ENCODE measurements at places on chromosomes 5 and 9.

- no peak for DNase-seq
These were observed 104.6 kb downstream of the PCSK5 start for GRCh38 chr9:75995066-75995465.

- no peak for DNase-seq
These were observed 16.4 kb downstream of the ATP6V0E1 start for GRCh38 chr5:172999974-173000373.

DNA sequence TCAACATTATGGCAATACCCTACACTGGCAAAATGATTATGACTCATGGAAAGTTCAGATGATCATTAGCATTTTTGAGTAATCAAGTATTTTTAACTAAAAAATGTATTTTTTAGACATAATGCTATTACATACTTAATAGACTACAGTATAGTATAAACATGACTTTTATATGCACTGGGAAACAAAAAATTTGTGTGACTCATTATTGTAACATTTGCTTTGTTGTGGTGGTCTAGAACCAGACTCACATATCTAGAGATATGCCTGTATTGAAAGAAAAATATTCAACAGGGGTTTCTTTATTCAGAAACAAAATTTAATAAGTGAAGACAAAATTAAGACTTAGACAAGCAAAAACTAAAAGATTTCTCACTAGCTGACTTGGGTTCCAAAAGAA lies 385.3 kb upstream of the RIOK2 start:
- no peak for DNase-seq

DNA sequence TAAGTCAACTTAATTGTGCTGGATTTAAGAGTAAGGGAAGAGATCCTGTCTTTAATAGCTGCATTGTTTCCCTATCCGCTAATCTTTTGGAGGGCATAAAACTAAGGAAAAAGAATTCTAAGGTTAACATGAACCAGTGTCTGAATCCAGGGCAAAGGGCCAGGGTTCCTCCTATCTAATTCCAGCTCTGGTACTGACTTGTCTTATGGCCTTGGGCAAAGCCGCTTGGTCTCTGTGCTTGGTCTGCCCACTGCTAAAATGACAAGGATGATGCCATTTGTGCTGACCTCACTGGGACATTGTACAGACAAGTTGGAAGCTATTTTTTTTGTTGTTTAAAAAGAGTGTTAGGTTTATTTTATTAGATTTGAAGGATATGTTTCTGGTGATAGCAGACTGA lies 334.7 kb upstream of the PIK3R1 start:
- no peak for DNase-seq

DNA sequence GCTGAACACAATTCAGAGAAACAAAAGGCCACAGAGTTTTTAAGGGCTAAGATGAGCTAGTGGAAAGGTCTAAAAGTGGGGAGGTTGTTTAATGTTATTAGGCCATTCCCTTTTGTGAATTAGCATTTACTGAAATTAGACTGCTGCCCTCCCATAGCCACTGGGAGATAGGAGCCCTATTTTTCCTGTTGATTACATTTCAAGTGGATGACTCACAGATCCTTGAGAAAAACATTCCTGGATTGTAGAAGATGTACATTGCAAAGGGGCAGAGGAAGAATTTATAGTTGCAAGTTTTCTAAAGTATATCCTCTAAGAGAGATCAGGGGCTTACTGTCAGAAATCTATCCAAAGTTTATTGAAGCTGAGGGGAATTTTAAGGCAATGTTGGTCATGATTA lies 367.1 kb upstream of the IZUMO3 start:
- DNase-seq, result no peak

DNA sequence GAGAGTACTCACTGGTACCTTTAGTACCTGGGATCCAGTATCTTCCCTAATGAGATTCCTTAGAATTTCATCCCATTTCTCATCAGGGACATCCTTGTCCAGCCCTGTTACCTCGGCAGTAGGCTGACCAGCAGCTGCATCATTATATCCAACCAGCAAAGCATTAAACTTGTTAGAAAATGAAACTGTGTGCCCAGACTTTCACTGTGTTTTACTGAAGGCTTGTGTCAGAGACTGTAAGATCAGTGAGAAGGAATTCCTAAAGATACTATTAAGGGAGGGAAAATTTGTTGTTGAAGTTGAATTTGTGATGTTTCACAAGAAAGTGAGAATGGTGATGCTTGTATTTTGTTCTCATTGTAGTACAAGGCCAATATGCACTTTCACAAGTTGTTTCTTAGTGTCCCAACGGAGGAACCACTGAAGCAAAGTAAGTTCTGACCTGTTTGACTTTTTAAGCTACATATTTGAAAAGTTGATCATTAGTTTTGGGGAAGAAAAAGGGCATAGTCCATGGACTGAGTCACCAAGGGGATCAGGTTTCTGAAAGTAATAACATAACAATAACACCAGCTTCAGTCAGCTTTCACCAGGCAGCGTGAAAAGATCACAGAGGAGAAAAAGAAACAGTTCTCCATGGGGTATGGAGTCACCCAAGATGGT lies 48.8 kb downstream of the GRAMD2B start:
- no peak for DNase-seq

DNA sequence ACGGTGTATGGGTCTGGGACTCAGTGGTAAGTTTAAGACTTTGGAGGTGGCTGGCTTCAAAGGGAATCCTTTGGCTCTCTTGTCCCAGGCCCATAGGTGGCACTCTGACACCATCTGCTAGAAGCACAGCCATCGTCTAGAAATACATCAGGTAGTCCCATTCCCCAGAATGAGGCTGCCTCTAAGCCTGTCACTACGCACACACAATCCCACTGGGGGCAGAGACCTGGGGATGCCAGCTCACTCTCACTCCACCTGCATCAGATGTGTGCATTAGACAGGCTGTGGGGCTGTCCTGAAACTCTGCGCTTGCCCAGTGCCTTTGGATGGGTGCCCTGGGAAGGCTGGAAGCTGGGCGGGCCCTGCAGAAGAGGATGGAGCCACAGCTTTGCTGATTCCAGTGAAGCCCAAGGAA lies 127.5 kb upstream of the PANK3 start:
- no peak for DNase-seq

DNA sequence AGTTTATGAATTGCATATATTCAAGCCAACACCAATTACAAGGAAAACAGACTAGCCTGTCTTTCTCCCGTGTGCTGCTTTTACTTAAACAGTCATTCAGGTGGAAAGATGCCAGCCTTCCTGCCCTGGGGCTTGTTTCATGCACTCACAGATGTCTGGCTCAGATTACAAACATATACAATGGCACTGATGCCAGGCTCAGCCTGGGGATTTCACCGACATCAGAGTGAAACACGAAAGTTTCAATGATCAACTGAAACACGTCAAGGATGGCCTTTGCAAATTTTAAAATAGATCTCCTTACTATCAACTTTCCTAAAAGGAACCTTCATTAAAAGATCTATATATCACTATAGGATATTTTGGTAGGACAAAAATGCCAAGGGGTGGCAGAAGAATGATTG lies 1576.5 kb downstream of the EFNA5 start:
- DNase-seq, result no peak

DNA sequence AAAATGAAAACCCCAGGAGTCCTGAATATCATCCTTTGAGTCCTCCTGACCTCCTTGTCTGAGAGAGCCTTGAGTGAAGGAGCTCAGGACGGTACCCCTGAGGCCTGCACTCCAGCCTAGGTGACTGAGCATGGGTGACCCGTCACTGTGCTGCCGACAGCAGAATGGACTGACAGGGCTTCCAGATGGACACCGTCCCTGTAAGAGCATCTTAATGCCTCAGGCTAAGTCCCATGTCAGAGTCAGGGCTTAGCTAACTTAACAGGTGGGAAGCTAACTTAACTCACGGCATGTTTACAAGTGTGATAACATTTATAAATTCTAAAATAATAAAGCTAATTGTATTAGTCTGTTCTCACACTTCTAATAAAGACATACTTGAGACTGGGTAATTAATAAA lies 68.3 kb downstream of the IL6ST start:
- DNase-seq, result no peak

DNA sequence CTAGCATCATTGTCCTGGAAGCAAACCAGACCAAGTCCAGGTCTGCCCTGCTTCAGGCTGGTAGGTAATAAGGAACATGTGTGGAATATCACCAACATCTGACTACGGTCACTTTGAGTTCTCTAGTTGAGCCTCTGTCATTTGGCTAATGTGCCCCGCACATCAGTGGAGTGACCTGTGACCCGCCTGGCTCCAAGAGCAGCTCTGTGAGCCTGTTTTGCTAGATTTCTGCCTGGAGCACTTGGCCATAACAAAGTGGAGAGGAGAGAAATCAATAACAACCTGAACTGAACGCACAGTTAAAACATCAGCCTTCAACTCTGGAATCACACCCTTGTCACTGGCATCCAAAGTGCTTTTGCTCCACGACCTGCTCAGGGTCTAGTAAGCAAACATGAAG lies 115.7 kb downstream of the PPP2R2B start:
- DNase-seq, result no peak

- DNase-seq, result no peak
These were observed 770.2 kb upstream of the FAM174A start for GRCh38 chr5:99765011-99765410.

- DNase-seq, result no peak
These were observed 6.0 kb upstream of the TESK1 start for GRCh38 chr9:35598866-35599590.

DNA sequence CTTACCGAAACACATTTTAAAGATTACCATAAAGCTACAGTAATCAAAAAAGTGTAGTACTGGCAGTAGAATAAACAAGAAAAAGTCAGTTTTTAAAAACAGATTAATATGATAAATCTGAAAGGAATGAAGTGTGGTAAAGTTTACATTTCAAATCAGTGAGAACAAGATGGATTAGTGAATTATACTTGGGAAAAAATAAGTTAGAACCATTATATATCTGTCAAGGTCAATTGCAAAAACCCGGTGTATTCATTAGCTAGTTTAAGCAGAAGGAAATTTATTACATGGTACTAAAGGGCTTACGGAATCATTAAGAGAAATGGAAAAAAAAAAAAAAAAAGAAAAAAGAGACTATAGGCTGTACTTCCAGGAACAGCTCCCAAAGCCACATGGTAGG lies 164.3 kb downstream of the MUSK start:
- no peak for DNase-seq

- DNase-seq, result no peak
These were observed 1.8 kb upstream of the MYORG start for GRCh38 chr9:34378376-34379060.

GRCh38 chr5:65895891-65896290 lies 30.5 kb upstream of the ERBIN start:
- no peak for DNase-seq

DNA sequence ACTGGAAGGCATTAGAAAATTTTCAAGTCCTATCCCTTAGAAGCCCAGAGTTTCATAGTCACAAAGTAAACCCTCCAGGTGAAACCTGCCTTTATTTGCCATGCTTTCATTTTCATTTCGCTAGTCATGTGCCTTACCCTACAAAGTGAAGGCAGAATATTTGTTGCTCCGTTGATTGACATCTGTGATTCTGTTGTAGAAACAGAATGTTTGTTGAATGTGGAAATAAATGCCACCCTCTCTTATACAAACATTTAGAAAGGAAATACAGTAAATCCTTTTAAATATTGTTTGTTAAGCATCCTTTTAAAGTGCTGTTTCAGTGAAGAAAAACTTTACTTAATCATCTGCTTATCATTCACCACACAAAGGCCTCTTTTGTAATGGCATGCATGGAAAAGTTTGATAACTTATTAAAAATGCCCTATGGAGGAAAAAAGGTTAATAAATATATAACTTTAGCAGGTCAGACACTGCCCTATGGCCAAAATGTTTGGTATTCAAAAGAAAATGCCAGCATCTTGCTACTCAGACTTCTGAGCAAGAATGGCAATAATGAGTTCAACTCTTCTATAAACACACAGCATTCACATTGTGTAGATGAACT lies 34.3 kb upstream of the CAST start:
- no peak for DNase-seq

DNA sequence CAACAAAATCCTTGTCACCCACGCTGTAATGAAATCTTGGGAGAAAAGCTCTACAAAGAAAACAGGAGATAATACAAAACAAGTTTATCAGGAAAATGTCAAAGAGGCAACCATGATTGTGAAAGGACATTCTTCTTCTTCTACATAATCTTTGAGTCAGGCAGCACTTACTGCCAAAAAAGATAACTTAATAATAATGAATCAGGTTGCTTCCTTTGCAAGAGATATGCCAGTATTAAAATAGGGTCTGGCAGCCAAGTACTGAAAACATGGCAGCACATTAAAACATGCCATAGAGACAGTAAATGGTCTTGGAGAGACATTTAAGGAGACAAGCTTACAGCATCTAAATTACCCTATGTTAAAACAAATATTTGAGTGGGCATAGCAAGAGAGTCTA lies 1573.4 kb downstream of the EFNA5 start:
- no peak for DNase-seq

All from GM12864 (cell line).